ENCODE measurements at places on chromosomes 13 and 19.

- no peak for DNase-seq
Measured at GRCh38 chr13:109024611-109025010, 395.2 kb downstream of the MYO16 start.

- no peak for DNase-seq
Measured at GRCh38 chr13:41780715-41781706, 179.9 kb downstream of the VWA8 start.

GRCh38 chr19:52492994-52493470, 34.4 kb upstream of the ZNF808 start:
- peak; percentile 74 for DNase-seq

- no peak for DNase-seq
Measured at GRCh38 chr13:95689582-95689926, 12.6 kb downstream of the DNAJC3 start.

DNA sequence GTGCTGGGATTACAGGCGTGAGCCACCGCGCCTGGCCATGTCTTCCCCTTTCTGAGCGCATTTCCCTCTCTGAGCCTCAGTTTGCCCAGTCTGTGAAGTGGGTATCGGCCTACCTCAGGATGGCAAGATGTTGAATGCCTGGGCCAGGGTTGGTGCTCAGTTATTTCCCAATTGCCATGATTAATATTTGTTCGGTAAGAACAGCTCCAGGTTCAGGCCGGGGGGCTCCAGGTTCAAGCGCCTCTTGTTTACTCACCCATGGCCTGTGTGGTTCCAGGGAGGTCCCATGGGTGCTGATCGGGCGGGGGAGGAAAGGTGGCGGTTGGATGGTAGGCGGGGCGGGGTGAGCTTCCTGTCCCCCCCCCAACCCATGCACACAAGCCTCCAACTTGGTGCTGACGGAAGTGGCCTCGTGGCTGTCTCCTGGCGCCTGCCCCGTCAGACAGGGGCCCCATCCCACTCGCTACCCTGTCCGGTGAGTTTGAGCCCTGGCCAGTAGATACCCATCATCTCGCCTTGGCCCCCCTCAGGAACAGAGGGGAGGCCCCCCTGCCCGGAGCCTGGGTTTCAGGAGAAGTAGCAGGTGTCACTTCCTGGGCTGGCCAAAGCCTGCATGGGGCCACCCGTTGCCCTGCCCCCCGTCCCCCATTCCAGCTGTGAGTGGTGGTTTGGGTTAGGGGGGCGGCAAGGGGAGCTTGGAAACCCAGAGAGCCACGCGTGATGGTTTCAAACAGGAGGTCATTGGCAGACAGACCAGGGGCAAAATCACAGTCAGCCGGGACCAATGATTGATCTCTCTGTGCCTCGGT, at the start of gene FCHO1:
FCHO1 (plus strand) TSS at position 375 of the 809 bp plus-strand sequence. CDS start 3,688 bp downstream, outside the sequence.
- DNase-seq = peak; percentile 29

GRCh38 chr19:13401388-13401787, 104.9 kb downstream of the CACNA1A start:
- DNase-seq = no peak

- no peak for DNase-seq
Measured at GRCh38 chr13:29185926-29186325, 365.8 kb downstream of the MTUS2 start.

DNA sequence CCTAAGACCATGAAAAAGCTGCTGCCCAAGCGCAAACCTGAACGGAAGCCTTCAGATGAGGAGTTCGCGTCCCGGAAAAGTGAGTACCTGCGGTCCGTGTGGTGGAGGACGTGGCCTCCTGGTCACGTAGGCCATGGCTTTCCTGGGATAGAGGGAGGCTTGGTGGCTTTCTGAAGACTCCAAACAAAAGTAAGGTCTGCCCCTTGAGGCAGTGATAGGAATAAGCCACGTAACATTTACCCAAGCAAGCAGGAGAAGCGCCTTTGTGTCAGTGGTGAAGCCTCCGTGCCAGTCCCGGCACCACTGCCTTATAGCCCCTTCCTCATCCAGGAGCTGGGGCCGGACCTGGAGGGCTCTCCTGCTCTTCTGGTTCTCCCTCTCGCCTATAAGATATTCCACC, 34.3 kb upstream of the TEX29 start:
- no peak for DNase-seq

- DNase-seq = no peak
Measured at GRCh38 chr19:9857920-9858746, 23.0 kb downstream of the PIN1 start.
